ENCODE measurements at places on chromosomes 6 and 20.

DNA sequence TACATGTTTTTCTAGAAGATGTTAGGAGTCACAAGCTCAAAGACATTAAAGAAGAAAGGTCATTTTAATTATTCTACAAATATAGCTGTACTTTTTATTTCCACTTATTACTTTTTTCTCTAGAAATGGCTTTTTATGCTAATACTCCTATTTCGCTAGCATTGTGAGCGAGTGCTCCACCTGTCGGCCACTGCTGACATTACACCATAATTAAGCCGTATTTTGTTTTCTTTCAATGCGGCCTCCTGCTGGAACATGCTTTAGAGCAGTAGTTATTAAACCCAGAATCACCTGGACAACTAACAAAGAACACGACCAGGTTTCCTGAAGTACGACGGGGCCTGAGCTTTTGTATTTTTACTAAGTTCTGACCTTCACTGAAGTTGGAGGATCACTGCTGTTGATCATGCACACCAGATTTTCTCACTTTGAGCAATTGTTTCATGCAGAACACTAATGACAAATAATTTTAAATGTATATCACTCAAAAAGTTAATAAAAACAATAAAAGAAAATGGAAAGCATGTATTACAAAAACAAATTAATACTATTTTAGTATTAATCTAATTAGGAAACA lies 74.1 kb upstream of the PAK5 start:
- DNase-seq: peak; percentile 2

- DNase-seq: no peak
Observed at GRCh38 chr6:8069151-8069550, 5.0 kb upstream of the BLOC1S5 start.

- no peak for DNase-seq
Observed at GRCh38 chr20:47265984-47266383, 90.5 kb downstream of the ZMYND8 start.

GRCh38 chr20:19807946-19808330 lies 49.9 kb downstream of the RIN2 start:
- no peak for DNase-seq

GRCh38 chr6:169240591-169241390 lies 12.9 kb downstream of the THBS2 start:
- no peak for DNase-seq

- DNase-seq: no peak
Observed at GRCh38 chr6:132931313-132931712, 116.9 kb downstream of the RPS12 start.

GRCh38 chr6:123895346-123895745 lies 91.7 kb downstream of the NKAIN2 start:
- DNase-seq: no peak

- DNase-seq: no peak
Observed at GRCh38 chr6:36464233-36464632, 21.4 kb downstream of the KCTD20 start.

GRCh38 chr6:89679215-89680120 lies 40.9 kb upstream of the LYRM2 start:
- no peak for DNase-seq

DNA sequence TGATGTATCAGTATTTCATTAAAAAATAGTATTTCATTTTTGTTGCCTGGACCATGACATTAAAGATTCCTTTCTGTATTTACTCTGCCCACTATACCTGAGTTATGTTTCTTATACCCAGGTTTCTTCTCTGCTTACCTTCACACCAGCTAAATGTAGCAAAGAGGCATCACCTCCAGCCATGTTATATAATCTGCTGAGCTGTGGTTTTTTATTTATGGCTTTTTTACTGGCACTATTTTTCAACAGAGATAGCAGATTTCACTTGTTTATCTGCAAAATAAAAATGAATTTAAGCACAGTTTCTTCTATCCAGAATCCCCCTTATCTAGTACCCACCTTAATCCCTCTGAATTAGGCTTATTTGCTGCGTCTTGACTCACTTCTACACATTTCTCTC lies 979.0 kb upstream of the MAN1A1 start:
- no peak for DNase-seq

DNA sequence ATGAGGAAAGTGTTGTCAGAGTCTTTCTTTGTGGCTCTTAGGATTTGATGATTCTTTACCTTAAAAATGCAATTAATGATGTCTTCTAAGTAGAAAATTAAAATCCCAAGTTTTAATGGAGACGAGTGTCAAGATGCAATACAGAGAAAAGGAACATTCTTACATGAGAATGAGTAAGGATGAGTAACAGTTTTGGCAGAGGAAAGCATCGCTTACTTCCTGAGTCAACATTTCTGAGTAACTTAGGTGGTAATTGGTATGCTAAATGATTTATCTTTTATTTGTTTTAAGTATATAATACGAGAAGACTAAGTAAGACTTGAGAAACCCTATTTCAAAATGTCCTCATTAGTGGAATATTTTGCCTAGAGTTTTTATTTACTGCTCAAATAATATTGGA lies 101.3 kb downstream of the RTN4IP1 start:
- no peak for DNase-seq

DNA sequence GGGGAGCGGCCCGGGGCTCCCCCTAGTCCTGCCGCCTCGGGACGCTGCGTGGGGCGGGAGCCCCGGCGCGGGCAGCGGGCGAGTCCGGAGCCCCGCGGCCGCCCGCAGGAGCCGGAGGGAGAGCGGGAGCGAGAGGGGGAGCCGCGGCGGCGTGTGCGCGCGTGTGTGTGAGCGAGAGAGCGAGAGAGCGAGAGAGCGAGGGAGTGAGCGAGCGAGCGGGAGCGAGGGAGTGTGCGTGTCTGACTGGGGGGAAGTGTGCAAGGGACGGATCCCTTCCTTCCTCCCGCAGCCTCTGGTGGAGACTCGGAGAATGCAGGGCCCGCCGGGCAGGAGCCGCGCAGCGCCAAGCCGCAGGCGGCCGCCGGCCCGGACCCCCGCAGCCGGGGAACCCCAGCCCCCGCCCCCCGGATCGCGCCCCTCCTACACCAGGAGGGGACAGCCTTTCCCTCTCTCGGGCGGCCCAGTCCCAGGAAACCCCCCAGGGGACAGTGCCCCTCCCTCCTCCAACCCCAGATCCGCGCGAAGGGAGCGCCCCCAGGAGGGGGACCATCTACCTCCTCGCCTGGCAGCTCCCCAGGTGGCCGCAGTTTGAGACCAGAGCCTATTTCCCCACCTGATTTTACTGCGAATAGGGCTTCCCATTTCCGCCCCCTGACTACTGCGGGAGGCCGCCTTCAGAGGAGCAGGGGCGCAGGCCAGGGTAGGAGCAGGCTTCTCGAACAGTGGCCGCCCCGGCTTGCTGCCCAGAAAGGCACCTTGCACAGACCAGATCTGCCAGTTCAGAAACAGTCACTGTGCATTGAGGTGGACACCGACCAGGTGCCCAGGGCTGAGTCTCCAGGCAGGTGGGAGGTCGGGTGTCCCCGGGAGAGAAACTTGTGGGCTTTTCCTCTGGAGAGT lies at the start of gene CDH22:
Gene CDH22 (minus strand): TSS at position 241 of the 900 bp plus-strand sequence. CDS start 57,204 bp downstream, outside the sequence.
- no peak for DNase-seq

DNA sequence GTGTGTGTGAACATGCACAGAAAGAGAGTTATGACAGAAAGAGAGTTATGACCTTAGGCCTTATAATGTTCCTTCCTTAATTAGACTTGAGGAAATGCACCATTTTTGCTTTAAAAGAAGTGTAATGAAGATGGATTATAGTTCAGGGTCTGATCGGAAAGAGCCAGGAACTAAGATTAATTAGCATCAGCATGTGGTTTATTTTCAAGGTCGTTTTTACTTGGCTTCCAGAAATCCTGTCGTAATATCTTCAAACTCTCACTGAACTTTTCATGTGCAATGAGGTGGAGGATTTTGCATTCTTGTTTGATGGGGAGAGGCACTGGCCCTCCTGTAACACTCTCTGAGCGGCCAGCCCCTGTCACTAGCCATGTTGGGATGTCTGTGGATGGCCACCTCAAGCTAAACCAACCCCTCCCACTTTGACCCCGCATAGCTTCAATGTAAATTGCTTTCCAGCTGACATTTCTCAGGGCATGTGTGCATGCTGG lies 116.8 kb downstream of the CDC5L start:
- DNase-seq: no peak

DNA sequence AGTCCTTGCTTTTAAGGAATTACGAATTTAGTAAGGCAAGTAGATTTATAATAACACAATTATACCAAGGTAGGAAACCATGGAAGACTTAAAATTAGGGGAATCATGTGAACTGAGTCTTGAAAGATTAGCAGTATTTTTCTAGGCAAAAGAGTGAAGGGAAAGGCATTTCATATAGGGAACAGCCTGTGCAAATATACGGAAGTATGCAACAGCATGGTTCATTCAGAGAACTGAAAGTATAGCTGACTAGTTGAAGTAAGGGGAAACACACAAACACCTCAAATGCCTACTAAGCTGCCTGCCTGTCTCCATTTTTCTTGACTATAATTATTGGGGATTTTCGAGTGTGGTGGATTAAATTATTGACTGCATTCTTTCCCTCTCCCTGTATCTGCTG lies 39.0 kb upstream of the ECHDC1 start:
- DNase-seq: no peak

DNA sequence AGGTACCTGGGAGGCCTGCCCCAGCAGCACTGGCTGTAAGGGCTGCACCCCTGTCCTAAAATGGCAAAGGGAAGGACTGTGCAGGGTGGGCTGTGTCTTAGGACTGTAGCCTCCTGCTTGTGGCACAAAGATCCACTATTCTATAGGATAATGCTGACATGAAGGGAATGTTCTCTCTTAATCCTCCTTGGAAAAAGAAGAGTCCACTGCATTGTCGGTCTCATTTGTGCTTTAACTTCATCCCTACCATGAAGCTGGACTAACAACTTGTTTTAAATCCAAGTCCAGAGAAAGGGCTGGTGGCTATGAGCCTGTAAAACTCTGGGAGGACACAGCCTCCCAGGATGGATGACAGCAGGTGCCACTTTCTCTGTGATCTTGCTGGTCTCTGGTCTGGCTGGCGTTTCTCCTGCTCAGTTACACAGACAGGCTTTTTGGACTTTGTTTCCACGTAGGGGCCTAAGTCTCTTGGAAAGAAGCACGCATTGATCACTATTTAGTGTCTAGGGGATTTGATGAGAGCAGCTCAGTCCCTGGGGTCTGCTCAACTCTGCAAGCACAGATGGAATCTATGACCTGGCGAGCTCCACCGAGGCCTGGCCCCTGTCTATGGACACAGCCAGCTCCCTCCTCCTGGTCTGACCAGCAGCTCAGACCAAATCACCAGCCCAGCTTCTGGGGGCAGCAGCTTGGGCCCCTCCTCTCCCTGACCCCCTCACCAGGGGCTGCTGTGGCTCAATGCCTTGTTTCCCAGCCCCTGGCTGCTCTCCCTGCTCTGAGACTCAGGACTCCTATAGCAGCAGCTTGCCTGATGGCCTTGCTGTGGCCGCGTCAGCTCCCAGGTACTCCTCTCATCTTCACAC lies 4.8 kb downstream of the CST3 start:
- no peak for DNase-seq

DNA sequence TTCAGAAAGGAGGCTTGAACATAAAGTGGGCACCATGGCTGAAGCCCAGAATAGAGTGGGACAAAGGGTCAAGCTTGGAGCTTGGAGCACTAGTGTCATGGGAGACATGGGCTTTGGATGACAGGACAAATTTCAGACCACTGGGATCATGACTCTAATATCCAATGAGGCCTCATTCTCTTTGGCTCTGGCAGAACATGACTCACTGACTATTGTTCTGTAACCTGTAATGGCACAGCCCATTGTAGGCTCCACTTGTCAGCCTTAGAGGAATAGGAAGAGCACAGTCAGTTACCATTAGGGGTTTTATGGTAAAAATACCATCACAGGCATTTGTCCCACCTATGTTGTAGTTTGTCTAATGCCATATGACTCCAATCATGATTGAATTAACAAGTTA lies 34.0 kb upstream of the MMS22L start:
- DNase-seq: no peak

GRCh38 chr6:34030831-34031624 lies 114.9 kb downstream of the GRM4 start:
- peak; percentile 29 for DNase-seq

GRCh38 chr6:158464483-158464882 lies 95.4 kb upstream of the TMEM181 start:
- DNase-seq: no peak

DNA sequence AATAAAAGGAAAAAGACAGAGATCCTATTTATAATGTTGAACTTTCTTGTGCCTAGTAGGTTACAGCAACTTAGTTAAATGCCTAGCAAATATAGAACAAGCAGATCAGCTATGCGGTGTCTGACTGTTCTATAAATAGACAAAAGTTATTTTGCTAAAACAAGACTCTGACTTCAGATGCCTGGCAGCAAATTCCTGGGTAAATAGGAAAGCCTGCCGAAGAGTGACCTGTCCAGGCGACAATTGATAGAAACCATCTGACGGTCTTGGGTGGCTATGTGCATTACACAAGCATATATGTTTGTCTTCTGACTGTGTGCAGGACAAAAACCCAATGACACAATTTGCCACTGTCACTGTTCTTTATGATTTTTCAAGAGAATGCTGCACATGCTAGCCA lies 38.0 kb upstream of the PDE10A start:
- DNase-seq: no peak

DNA sequence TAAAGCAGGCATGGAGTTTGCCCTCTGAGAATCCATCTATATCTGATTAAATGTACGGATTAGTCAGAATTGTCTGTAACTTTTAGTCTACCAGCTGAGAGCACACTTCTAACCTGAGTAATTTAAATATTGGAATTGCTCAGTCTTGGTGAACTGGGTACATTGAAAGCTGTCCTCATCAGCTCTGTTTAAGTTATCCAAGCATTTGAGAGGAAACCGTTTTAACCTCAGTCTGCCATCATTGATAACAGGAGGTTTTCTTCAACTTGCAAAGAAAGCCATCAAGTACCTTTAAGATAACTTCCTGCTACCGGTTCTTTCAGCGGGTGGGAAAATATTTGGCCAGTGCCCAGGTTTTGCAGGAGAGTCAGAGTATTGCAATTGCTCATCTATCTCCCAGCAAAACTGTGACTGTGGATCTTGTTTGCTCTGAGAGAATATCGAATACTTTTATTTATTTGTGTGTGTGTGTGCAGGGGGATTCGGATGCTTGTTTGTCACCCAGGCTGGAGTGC lies 31.1 kb upstream of the F13A1 start:
- no peak for DNase-seq

GRCh38 chr6:167442796-167443680 lies 118.2 kb downstream of the TTLL2 start:
- DNase-seq: no peak

Data from GDM1 (cell line).